ENCODE measurements at places on chromosomes 1 and 21.

DNA sequence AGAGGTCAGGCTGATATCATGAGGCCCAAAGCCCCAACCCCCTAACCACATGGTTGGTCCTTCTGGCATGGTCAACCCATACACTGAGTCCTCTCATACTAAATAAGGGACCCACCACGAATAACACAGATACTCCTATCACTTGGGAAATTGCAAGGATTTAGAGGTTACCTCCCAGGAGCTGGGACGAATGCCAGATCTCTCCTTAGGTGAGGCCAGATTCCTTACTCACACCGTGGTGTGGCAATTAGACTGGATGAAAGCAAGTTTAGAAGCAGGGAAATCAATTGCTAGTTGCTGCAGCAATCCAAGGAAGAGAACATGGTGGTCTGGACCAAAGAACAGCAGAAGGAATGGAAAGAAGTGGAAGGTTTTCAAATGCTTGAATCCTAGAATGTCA, 60.1 kb downstream of the IER5 start:
- DNase-seq: no peak

GRCh38 chr21:44727757-44728156, 16.4 kb upstream of the TSPEAR start:
- DNase-seq: no peak

- no peak for DNase-seq
These were observed 109.3 kb downstream of the RUNX1 start for GRCh38 chr21:34939673-34940331.

- DNase-seq: no peak
These were observed 1.7 kb downstream of the TOR1AIP1 start for GRCh38 chr1:179883745-179884138.

GRCh38 chr1:93597709-93598108, 83.9 kb downstream of the BCAR3 start:
- no peak for DNase-seq

DNA sequence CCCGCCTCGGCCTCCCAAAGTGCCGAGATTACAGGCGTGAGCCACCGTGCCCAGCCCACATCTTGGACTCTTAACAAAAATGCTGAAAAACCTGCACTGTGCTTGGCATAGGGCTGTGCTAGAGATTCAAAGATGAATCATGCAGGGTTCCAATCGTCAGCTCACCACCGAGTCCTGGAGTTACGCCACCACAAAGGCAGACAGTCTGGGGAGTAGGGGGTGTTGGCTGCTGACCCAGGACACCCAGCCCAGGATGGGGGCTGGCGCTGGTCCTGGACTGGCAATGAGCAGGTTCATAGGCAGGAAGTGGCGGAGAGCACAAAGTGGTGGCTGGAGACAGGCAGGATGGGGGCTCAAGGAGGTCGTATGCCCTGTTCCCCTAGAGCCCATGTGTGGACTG, 16.0 kb downstream of the PSRC1 start:
- DNase-seq: no peak

DNA sequence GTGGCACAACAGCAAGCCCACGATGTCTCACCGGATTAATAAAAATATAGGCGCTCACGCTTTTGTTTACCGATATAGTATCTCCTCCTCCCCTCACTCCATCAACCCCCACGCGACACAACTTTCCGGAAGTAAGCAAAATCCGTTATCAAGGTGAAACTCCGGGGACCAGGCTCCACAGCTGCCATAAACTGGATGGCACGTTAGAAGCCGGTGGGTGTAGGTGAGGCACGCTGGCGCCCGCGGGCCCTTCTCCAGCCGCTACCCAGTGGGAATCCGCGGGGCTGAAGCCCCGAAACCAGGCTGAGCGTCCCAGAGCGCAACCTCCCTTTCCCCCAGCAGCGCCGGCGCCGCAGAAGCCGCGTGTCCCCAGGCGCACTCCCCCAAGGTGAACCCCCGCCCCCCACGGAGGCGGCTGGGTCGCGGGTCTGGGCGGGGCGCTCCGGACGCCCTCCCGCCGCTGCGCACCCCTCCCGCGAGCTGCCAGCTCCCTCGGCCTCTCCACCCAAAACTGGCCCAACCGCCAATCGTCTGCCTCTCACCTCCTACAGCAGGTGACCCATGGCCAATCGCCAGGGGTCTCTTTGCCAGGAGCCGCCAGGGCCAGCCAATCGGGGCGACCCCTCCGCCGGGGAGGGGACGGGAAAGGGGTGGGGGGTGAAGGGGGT, 112.4 kb downstream of the OSBPL9 start:
- DNase-seq: peak; percentile 19

GRCh38 chr1:56788588-56788987, 30.6 kb downstream of the FYB2 start:
- no peak for DNase-seq

DNA sequence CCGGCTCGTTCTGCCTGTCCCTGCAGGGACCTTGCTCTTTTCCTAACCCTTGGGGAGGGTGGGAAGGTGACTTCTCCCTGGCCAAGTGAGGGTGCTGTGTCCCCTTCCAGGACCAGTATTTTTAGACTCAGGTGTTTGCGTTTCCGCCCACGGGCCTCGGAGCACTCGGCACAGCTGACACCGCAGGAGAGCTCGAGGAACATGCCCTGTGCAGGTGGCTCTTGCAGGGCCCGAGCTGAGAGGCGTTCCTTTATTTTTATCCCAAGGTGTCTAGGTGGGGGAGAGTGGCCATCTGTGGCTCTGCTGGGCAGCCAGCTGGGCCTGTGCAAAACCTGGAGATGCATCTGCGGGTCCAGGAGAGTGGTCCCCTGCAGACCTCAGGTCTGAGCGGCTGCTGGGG, 16.0 kb downstream of the PLCH2 start:
- no peak for DNase-seq

DNA sequence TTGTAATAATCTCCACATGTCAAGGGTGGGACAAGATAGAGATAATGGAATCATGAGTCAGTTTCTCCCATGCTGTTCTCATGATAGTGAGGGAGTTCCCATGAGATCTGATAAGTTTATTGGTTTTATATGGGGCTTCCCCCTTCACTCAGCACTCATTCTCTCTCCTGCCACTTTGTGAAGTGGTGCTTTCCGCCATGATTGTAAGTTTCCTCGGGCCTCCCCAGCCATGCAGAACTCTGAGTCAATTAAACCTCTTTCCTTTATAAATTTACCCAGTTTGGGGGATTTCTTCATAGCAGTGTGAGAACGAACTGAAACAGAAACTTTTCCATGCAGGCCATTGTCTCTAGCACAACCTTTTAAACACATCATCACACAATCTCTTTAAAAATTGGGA, 221.5 kb upstream of the BRINP3 start:
- DNase-seq: no peak

DNA sequence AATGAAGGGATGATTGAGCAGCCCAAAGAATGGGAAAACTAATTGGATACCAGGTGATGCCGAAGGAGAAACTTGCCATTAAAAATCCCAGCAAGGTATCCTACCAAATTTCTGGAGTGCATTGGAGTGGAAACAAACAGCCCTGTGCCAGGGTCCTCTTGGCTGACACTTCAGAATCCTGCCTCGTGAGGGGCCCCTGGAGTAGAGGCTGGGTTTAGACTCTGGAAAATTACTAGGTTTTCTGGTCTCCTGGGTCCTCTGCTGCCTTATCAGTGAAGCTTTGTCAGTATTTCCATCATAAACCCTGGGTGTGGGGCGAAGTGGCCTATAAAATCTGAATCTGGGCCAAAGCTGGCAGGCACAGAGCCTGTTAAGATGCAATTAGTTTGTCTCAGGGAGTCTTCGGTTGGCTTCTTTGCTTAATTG, 289.2 kb upstream of the USP24 start:
- DNase-seq: no peak

GRCh38 chr1:27001570-27002360, 8.3 kb downstream of the TRNP1 start:
- DNase-seq: peak; percentile 19

GRCh38 chr1:247409869-247410544, 6.0 kb upstream of the NLRP3 start:
- DNase-seq: no peak

DNA sequence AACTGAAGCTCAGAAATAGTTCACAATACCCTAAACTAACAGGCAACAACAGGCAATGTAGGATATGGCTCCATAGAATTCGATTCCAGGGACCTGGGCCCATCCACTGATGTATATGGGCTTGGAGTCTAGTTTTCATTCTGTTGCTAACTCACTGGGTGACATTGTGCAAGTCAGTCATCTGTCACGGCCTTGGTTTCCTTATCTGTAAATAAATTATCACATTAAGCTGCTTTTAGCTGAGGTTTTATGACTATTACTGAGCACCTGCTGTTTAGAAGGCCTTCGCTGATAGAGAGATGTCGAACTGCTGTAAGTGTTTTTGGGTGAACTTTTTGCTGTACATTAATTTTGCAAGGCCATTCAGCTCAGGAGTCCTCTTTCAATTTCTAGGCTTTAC, 22.9 kb upstream of the ERO1B start:
- DNase-seq: no peak

- no peak for DNase-seq
These were observed 40.7 kb downstream of the MAN1C1 start for GRCh38 chr1:25657121-25657882.

DNA sequence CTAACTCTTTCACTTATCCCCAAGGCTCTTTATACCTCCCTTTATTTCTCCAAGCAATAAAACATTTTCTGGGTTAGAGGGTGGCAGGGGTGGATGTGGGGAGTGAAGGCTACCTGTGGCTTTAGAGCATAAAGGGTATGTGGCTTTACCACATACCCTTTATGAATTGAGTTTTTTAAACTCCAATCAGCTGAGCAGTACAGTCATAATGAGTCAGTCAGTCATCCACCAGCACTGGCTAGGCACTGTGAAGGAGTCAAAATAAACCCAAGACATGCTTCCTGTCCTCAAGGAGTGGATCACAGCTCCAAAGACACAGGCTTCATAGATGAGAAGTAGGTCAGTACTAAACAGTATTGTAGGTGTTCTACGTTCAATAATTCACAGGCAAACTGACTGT, 2.6 kb upstream of the TDRD10 start:
- DNase-seq: no peak

GRCh38 chr1:67749844-67750690, 65.1 kb downstream of the GADD45A start:
- no peak for DNase-seq

- no peak for DNase-seq
These were observed 3.0 kb downstream of the MYOG start for GRCh38 chr1:203082571-203083462.

DNA sequence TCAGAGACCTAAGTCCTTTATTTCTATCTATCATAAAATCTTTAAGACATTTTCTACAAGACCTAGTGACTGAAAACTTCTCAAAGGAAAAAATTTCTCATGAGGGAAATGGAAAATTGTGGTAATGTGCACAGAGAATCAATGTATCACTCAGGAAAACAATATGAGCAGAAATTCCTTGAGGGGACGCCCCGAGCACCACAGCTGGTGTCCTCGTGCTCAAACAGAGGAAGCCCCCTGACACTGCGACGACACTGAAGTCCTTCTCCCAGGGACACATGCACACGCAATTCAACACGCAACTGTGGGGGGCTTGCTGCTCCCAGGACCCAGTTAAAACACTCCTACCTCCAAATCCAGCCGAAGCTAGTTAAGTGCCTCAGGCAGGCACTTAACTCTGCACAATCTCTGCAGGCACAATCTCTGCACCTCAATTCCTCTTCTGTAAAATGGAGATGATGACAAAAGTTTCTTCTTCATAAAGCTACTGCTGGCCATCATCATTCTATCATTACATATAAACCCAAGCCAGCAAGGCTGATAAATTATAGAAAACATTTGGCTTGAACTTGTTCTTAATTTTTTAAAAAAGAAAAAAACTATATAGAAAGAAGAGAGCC, 16.0 kb downstream of the ZBTB17 start:
- DNase-seq: no peak

- no peak for DNase-seq
These were observed 3.3 kb upstream of the F3 start for GRCh38 chr1:94544706-94545490.

DNA sequence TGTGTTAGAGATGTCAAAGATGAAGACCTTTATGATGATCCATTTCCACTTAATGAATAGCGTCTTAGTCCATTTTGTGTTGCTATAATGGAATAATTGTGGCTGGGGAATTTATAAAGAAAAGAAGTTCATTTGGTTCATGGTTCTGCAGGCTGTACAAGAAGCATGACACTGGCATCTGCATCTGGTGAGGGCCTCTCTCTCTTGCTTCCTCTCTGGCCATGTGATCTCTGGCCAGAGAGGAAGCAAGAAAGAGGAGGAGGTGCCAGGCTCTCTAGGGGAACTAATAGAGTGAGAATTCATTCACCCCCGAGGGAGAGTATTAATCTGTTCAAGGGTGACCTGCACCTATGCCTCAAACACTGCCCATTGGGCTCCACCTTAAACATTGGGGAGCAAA, 242.8 kb downstream of the DISC1 start:
- DNase-seq: no peak

DNA sequence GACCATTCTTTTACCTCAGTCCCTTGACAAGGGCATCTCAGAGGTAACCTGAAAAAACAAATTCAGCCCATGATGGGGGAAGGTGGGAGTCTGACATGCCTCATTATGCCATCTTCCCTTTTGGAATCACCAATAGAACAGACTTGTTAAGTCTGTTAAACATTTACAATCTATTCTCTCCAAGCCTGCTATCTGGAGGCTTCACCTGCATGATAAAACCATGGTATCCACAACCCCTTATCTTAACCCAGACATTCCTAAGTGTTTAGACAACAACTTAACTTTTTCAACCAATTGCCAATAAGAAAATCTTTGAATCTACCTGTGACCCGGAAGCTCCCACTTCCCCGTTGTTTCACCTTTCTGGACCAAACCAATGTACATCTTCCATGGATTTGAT, 233.0 kb upstream of the CACYBP start:
- DNase-seq: no peak
